ENCODE measurements at places on chromosomes 3 and 15.

GRCh38 chr3:31999907-32000439 is 18.4 kb downstream of the ZNF860 start:
- DNase-seq, result no peak

GRCh38 chr3:124903896-124904834 is 17.0 kb upstream of the ITGB5 start:
- no peak for DNase-seq

- DNase-seq, result no peak
These were observed 151.7 kb downstream of the CLSTN2 start for GRCh38 chr3:140086642-140087041.

DNA sequence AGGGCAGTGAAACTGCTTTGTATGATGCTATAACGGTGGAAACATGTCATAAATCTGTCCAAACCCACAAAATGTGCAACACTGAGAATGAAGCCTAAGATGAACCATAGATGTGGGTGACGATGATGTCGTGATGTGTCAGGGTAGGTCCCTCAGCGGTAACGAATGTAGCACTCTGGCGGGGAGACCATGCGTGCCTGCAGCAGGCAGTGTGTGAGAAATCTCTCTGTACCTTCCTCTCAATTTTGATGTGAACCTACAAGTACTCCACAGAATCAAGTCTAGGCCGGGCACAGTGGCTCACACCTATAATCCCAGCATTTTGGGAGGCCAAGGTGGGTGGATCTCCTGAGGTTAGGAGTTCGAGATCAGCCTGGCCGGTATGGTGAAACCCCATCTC is 268.2 kb upstream of the LYSMD4 start:
- DNase-seq, result no peak

GRCh38 chr15:63461230-63461985 is 43.0 kb upstream of the USP3 start:
- peak; percentile 79 for DNase-seq

- DNase-seq, result no peak
These were observed 279.0 kb upstream of the WNT5A start for GRCh38 chr3:55765906-55766701.

GRCh38 chr3:47825590-47825989 is 22.7 kb downstream of the DHX30 start:
- DNase-seq, result no peak

DNA sequence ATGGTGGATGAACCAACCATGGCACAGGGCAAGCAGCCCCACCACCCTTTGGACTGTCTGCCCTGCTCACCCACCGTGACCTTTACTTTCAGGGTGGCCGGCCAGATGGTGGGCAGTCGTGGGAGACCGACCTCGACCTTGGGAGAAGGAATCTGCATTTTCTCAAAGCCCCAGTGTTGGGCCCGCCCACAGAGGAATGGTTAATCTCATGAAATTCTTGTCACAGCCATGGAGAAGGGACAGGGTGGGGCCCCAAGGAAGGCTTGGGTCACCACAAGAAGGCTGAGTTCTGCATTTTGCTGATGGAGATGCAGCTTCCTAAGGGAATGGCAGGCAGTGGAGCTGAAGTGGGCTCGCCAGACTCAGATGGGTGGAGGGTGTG is 2.9 kb downstream of the PLXND1 start:
- no peak for DNase-seq

DNA sequence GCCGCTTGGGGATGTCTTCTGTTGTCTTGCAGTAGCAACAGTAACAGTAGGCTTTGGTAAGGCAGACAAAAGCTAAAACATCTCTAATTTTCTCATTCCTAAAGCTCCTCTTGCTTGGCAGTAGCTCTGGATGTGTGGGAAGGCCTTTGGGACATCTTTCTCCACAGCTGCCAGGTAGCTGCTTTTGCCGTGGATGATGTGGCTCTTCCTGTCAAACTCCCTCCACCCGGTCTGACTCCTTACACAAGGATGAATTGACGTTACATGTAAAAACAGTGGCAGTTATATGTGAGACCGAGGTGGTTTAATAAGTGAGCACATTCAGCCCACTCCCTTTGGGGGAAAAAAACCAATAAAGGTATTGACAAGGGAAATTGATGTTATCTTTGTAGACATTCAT is 309.1 kb downstream of the TUSC7 start:
- DNase-seq, result no peak

DNA sequence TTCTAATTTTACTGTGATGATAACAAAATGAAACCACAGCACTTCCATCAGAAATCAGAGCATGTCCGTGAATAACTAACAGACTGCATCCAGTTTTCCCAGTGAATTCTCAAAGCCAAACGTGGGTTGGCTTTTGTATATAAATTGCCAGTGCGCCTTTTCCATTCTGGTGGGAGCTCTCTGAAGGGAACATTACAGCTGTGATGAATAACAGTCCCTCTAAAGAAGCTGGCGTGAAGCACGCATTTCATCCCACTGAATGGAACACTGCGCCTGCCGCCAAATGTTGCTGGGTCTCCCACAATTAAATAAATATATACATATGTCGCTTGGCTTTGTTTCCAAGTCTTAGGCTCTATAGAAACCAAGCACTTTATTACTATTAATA is 113.0 kb upstream of the PFN2 start:
- DNase-seq, result no peak

DNA sequence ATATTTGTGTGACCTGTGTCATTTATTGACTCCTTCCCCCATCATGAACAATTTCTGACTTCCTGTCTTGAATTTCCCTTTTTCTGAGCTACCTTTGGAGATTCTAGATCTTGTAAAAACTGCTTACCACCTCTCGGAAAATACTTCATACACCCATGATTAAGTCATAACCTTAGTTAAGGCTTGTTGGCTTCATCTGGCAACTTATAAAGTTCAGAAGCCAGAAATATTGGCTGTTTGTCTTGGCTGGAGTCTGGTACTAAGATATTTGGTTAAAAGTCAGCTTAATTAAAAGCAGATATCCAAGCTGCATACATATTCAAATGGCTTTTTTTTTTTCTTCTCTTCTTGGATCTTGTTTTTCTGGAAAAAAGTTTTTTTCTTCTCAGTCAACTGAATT is 37.3 kb upstream of the B3GALNT1 start:
- no peak for DNase-seq

- peak; percentile 60 for DNase-seq
These were observed 349.7 kb downstream of the TUSC7 start for GRCh38 chr3:117059067-117059955.

GRCh38 chr15:51368751-51369450 is 27.4 kb downstream of the GLDN start:
- no peak for DNase-seq

DNA sequence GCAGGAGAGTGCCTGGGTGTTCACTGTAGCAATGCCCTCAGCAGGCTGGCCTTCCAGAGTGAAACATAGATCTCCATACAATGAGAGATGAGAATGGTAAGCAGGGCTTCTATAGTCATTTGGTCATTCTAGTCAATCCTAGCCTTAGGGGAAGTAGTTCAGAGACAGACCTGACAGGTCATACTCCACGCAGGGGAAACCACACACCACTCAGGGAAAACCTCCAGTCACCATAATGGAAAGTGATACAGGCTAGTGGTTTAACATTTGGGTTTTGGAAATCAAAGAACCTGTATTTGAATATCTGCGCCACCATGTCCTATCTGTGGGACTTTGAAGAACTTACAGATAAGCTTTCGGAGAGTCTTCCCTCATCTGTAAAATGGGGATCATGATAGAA is 425.7 kb upstream of the PPP2R3A start:
- peak; percentile 47 for DNase-seq

- DNase-seq, result no peak
These were observed 189.4 kb downstream of the TBC1D5 start for GRCh38 chr3:17553080-17553479.

GRCh38 chr3:149551500-149551899 is 77.0 kb downstream of the TM4SF4 start:
- no peak for DNase-seq

- DNase-seq, result no peak
These were observed 121.4 kb downstream of the VGLL4 start for GRCh38 chr3:11522398-11522715.

Measured in mesendoderm (in vitro differentiated cells).